ENCODE measurements at places on chromosomes 2 and 18.
A peak's percentile ranks its signal among the peaks of the same experiment; 100 is the strongest.

- no peak for DNase-seq
Observed at GRCh38 chr2:132891498-132891897, 221.5 kb upstream of the LYPD1 start.

- DNase-seq: peak; percentile 58
Observed at GRCh38 chr2:42371611-42372473, 10.8 kb upstream of the COX7A2L start.

DNA sequence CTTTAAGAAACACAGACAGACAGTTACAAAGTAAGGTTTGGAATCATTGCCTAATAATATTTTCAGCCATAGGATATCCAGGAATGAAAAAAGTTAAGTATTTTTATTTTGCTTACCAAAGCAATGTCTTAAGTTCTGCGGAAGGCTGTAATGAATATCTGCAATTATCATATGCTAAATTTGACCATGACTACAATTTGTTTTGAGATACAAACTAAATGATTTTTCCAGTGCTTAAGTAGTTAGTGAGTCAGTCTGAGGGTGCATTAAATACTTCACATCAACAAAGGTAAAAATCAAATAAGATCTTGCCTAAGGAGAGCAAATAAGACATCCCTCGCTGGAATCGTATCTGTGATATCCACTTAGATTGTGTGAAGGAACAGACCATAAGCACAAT is 250.0 kb downstream of the CD226 start:
- DNase-seq: no peak

DNA sequence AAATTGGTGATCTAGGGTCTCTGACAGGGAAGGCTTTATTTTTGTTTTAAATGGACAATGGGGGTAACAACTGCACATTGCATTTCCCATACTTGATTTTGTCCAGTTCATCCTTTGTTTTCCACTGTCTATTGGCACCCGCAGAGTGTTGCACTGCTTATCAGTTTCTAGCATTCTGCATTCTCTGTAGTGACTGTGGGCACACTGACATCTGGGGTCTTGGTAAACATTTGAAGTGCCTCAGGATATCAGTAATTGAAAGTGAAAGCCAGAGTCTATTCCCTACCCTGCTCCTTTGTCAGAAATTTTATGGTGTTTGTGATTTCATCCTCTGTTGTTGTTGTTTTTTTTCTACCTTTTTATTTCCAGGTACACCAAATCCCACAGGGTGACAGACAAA is 132.1 kb upstream of the EPC2 start:
- DNase-seq: no peak

GRCh38 chr2:43689999-43690398 is 13.8 kb upstream of the C1GALT1C1L start:
- no peak for DNase-seq

DNA sequence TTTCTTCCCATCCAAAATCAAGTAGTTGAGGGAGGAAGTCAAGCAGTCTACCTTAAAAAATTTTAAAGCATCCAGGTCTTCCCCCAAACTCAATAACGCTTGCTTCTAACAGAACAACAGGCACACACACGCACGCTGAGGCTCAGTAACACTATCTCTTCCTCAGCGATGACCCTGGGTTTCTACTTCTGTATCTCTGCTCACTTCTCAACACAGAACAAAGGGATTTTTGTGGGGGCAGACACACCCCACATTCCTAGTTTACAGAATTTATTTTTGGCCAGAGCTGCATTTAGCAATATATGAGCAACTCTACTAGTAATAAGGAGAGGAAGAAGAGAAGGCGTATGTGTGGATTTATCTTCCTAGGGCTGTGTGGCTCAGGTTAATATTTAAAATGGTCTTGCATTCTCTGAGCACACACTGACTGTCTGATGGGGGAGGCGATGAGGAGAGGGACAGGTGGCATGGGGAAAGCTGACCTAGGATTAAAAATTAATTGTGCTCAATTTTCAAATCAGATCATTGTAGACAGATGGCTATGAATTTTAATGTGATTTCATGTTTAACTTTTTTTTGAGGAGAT is 71.3 kb upstream of the PPM1B start:
- no peak for DNase-seq

- no peak for DNase-seq
Observed at GRCh38 chr2:25053041-25053440, 11.2 kb downstream of the EFR3B start.

DNA sequence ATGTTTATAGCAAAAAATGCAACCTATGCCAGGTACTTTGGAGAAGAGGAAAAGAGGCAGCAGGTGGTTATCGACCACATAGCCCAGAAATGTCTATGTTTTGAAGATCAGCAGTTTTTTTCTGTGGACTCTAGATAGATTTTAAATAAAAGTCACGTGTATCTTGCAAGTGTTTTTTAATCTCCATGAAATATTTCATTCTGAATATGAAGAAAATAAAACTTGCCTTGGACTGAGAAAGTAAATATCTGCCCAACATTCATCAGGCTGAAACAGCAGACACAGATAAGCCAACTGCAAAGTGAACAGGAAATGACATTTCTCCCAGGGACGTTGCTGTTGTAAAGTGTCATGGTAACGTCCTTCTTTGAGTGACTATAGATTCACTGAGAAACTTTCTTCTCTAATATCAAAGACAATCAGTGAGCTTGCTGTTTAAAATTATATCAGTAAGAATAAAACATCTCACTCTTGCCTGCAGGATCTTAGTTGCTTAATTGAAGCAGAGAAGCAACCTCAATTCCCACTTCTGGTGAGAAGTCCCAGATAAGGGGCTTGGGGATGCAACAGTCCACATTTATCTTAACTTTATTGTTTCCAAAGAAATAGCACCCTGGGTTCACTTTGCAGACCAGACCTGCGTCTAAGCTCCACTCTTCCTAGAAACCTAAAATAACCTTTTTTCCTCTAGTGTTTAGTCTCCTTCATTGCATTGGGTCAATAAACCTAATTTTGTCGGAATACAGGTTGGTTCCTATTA is 6.3 kb downstream of the MYOM1 start:
- DNase-seq: no peak

DNA sequence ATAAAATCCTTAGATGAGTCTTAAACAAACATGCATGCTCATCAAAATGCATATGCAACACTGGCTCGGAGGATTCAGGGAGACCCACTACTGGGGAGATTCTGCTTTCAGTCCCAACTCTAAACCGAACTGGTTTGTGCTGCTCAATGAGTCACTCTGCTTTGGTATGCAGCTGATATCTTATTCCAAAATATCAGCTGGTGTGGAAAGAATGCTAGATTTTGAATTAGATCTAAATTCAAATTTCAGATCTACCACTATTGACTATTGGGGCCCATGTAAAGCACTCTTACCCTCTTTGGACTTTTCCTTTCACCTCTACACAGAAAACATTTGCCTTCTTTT is 39.2 kb upstream of the TTN start:
- DNase-seq: no peak

DNA sequence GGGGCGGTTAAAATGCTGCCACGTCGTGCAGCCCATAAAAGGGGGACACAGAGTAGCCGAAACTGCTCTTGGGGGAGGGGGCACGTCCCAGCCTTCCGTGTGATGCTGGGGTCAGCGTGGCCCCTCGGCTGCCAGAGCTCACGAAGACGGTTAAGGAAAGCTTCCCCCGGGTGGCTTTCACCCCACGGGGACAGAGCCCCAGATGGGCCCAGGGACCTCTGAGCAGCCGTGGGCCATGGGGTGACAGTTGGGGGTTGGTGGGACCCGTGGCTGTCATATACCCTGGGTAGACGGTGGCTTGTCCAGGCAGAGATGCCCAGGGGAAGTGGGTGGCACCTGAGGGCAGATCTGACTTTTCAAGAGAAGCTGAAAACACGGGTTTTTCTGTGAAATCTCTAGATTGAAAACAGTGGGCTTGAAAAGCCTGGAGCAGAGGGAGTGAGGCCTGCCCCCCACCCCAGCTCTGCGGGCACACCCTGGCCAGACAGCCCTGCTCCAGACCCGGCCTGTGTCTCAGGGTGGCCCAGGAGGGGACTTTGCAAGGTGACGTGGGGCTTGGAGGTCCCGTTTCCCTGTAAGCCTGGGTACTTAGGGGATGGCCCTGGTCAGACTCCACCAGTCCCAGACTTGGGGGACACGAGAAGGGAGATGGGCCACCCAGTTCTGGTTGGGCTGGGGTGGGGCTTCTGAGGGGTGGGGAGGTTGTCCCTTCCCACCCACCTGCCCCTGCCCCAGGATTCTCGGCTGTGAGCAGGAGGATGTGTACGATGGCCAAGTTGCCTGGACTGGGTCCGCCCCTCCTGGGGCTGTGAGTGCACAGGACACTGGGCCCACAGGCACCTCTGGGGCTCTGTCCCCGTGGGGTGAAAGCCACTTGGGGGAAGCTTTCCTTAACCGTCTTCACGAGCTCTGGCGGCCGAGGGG is 652 bp downstream of the NEU4 start:
- DNase-seq: no peak

DNA sequence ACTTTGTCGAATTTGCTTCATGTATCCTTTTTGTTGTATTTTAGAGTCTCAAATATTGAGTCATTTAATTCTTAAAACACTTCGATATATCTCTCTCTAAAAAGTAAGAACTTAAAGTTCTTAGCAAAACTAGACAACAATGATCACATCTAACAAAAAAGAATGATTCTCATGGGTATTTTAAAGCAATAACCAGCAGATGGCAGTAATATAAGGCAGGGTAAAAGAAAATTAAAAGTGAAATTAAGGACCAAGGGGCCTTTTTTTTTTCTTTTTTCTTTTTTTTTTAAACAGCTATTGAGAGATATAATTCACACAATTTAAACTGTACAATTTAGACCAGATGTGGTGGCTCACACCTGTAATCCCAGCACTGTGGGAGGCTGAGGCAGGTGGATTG is 9.9 kb upstream of the AOX1 start:
- DNase-seq: no peak

DNA sequence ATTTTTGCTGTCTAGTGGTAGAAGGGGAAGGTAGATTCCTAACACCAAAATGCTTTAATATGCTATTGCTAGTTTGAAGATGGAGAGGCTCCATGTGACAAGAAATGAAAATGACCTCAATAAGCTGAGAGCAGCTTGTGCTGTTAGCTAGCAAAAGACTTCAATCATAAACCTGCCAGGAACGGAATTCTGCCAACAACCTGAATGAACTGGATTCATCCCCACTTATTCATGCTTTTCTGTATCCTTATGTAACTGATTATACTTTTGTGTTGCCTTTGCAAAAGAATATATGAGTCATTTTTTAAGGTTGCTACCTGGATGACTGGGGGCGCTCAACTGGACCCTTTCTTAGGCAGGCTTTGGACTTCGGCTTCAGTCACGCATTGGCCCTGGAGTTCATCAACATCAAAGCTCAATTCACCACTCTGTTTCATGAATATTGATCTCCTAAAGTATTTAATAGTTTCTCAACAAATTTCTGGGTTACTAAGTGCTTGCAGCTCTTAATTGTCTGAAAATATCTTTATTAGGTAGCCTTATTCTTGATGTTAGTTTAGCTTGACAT is 97.5 kb upstream of the KCNJ3 start:
- no peak for DNase-seq

DNA sequence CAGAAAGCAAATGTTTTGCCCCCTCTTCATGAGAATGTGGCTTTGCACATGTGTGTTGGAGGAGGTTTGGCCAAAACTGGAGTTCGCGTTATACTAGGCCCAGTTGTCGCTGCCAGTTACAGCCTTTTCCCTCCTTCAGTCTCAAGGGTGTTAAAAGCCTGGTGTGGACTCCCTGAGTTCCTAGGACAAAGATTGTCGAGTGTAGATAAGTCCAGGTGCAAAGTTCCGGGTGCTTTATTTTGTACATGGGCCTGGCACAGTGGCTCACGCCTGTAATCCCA is 542 bp upstream of the RNF103 start:
- no peak for DNase-seq

- DNase-seq: no peak
Observed at GRCh38 chr18:53486296-53486695, 738.2 kb downstream of the MBD2 start.

GRCh38 chr2:16241166-16242160 is 301.1 kb downstream of the MYCN start:
- no peak for DNase-seq

DNA sequence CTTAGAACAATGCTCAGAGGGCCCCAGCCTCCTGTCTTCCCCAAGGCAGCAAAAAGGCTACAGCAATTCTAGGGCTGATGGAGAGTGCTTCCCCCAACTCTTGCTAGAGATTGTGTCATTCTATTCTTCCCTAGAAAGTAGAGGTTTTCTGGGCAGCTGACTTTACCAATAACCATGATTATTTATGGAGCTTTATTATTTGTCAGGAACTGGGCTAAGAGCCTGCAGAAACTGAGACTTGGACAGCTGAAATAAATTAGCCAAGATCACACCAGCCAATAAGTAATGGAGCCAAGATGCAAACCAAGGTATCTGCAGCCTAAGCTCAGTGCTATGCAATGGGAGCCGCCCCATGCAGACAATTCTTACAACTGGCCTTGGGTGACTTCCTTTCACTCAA is 84.8 kb downstream of the CCBE1 start:
- no peak for DNase-seq

DNA sequence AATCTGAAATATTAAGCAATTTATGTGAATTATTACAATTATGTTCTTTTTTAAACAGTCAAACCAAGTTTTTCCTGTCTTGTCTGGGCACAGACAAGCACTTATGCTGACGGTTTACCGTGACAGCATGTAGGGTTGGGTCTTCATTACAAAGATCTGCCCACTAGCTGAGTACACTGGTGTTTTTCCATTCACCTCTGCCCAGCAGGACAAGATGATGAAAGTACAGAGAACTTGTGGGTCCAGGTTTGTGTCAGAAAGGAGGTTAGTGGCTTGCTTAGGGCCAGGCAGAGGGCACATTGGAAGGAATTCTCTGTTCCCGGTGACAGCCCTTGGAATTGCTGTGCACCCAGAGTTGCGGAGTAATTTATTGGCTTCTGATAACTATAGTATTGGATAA is 14.0 kb downstream of the NABP1 start:
- no peak for DNase-seq

GRCh38 chr2:12008425-12009061 is 262.1 kb downstream of the LPIN1 start:
- DNase-seq: no peak

- no peak for DNase-seq
Observed at GRCh38 chr2:126661702-126662500, 5.9 kb downstream of the GYPC start.

DNA sequence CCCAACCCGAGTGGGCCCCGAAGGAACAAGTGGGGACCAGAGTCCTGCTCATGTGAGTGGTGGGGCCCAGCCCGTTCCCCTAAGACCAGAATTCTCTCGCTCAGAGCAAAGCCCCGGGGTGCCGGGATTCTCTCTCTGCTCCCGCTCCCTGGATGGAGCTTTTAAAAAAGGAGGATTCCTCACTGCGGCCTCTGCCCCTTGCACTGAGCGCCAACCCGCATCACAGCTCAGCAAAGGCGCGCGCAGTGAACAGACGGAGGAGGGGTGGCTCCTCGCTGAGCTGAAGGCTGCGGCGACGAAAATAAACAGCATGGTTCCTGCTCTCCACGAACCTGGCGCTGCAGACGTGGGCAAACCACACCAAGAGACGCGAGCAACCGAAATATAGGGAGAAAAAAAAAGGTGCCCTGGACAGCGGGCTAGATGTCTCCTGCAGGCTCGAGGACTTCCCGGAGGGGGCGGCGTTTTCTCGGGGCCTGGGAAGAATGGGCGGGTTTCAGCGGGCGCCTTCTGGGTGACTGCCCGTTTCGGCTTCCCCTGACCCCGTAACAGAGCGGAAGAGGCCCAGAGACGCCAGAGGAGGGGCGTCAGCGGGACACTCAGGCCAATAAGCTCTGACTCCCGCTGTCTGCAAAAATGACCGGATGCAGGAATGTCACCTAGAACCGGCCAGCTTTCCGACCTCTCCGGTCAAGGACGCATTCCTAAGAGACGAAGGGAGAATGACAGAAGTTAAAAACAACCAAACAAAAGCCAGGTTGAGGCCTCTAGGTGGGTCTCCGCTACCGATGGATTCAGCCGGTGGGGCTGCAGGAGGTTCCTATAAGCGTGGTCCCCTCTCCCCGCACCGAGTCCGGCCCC is 819 bp upstream of the KLF11 start:
- DNase-seq: no peak
